ENCODE measurements at places on chromosomes 4 and X.

DNA sequence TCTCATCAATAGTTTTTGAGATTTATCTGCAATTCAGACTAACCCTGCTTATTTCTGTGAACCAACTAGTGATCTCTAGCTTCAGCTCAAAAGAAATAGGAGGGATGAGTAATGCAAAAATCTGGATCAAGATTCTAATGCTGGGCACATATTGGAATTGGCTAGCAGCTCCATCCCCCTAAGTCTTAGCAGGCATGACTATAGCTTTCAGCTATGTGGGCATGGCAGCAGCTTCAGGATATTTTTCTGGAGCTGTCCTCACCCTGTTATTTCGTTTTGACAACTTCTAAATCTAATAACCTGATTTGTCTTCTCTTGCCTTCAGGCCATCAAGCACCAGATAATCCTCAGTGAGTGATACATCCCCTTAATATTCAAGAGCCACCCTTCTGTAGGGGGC, 50.8 kb upstream of the GNPDA2 start:
- DNase-seq = no peak

- no peak for DNase-seq
Observed at GRCh38 chr4:80237992-80238391, 28.5 kb upstream of the FGF5 start.

DNA sequence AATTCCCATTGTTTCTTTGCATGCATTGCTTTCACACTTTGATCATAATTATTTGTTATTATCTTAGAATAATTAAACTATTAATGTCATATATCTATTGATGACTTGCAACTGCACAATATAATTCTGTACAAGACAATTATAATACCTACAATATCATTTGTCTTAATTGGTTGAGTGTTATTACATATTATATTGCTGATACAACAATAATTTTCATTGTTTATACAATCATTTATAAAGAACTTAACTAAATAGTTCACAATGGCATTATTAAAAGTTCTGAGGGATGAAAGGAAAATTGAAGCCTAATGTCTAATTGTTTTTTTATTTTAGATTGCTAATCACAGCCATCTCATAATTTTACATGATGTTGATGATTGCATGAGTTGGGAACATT, 227.6 kb downstream of the GALNTL6 start:
- no peak for DNase-seq

DNA sequence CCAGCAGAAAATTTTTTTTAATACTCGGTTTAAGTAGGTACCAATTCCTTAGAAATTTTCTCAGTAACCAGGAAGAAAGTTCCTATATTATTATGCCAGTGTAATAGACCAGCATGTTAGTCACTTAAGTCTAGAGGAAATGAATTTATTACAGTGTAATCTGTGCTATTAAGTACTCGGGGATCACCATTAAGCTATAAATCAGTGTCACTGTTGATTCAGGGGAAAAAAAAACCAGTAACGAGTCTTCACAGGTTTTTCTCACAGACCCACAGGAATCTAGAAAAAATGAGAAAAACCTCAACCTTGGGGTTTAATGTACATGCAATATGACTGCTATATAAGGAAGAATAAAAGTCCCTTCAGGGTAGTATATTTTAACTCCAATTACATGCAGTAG, 138.3 kb upstream of the IL1RAPL2 start:
- no peak for DNase-seq

DNA sequence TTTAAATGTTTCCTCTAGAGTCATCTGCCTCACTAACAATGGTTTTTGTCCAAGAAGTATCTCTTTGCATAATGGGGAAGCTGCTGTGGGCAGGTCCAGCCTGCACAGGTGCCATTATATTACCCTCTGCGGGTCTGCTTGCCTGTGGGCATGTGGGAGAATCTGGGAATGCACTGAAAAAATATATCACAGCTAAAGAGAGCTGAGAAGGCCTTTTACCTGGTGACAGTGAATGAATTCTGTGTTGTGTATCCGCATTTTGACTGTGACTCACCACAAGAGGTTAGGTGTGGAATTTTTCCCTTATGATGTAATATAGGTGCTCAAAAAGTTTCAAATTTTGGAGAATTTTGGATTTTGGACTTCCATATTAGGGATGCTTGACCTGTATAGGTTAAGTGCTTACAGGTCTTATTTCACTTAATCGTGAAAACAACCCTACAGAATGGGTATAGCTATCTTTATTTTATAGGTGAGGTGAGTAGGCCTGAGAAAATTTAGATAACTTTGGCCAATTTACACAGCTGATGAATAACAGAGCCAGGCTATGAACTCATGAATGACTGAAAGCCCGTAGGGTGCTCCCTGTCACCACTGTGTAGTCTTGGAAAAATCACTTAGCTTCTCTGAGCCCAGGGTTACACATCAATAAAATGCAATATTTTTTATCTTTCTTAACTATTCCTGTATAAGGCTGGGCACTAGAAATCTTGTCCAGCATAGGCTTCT, 198.0 kb upstream of the EPHA5 start:
- DNase-seq = no peak

DNA sequence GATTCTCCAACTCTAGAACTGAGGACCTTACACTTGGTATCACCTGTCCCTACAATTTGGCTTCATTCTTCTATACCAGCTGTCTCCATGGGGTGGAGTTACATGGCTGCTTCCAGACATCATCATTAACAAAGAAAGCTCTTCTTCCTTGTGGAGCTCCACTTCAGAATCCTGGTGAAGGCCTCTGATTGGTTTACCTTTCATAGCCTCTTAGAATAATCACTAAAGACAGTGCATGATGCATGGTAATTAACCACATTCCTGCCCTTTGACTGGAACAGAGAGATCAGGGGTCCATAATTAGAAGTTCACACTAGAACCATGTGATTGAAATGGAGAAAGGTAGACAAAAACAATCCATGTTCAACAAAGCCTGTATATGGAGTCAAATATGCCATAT, 112.6 kb upstream of the ZNF827 start:
- DNase-seq = no peak

DNA sequence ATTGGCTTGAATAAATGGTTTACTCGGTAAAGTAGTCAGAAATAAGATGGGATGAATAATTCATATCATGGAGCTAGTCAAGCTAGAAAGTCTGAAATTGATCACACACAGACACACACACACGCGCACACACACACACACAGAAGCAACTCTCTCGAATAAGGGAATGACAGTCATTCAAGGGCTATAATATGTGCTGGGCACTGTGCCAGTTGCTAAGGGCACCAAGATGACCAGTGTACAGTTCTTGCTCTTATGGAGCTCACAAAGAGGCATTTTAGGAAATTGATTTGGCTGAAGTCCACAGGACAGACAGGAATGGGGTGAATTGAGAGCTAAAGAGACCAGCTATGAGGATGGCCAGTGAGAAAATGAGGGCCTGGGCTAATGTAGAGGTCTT, 34.2 kb upstream of the SH3D19 start:
- DNase-seq = no peak

GRCh38 chrX:39845233-39845632, 252.5 kb downstream of the BCOR start:
- DNase-seq = no peak

GRCh38 chr4:135365065-135365464, 1163.5 kb upstream of the PABPC4L start:
- no peak for DNase-seq

- no peak for DNase-seq
Observed at GRCh38 chrX:9362363-9362928, 102.4 kb upstream of the TBL1X start.

- no peak for DNase-seq
Observed at GRCh38 chr4:187065396-187065795, 341.7 kb upstream of the FAT1 start.

- peak; percentile 2 for DNase-seq
Observed at GRCh38 chr4:139735381-139736273, 70.0 kb downstream of the MGST2 start.

GRCh38 chrX:54495814-54496516, at the start of gene FGD1:
Gene FGD1 (minus strand): TSS chrX:54496234. CDS start chrX:54495432, 802 bp downstream.
- DNase-seq = peak; percentile 30

DNA sequence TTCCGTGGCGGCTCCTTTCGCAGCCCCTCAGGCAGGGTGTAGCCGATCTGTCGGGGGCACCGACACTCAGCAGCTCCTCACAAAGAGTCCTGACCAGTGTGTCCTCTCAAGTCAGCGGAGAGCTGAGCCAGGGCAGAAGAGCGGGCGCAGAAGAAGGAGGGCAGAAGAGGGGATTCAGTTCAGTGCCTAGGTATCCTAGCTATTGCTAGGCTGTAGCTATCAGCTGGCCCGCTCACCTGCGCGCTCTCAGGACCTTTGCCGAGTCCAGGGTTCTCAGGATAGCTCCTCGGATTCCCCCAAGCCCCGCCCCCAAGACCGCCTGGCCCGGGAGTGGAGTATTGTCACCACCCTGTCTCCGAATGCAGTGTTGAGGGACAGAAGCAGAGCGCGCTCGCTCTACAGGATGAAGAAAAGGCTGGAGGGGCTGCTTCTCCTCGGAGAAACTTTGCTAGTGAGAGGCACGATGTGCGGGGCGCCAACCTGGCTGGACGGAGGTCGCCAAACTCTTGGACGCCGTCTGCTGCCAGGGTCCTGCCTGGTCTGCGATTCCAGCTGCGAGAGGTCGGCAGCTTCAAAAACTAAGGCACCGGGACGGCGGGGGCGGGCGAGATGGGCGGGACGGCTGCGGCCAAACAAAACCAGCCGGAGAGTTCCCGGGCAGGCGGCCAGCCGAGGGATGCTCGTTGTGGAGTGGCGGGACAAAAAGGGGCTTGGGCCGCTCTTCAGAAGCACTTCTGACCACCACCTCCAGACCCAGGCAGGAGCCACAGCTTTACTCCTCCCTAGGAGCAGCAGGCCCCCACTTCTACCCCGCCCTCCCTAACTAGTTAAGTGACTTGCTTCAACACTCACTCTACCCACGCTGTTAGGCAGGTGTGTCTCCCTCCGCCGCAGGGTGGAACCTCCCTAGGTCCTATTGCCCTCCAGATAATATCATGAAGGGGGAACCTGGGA, at the start of gene XKRX:
Gene XKRX, minus strand, starts transcription at position 258 of the 954 bp plus-strand sequence. CDS start 613 bp downstream, outside the sequence.
- peak; percentile 6 for DNase-seq

- no peak for DNase-seq
Observed at GRCh38 chr4:123412091-123412505, 15.5 kb downstream of the SPRY1 start.

GRCh38 chr4:73181231-73181630, 77.4 kb downstream of the ANKRD17 start:
- no peak for DNase-seq

DNA sequence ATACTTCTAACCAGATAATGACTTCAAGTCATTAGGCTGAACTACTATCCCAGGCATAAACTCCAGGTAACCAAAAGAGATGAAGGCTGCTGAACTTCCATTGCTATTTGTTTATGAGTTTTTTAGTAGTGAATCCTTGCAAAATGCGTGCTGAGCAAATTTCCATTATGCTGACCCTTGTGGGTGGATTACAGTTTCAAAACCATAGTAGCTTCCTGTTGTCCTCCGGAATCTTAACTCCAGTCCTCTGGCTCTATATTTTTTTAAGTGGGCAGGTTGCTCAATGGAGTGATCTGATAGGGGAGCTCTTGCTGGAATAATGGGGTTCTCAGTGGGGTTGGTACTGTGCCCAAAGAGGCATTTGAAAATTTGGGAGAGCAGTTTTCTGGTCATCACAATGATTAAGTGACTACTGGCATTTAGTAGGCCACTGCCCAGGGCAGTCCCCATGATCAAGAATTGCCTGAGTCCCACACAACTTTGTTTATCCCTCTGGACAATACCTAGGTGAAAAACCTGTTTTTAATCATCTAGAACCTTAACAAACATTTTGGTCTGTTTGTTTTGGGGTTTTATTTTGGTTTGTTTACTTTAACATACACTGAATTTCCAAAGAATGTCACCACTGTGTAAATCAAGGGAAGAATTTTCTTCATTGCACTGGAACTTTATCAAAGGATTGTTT, 302.3 kb upstream of the GATB start:
- DNase-seq = no peak

DNA sequence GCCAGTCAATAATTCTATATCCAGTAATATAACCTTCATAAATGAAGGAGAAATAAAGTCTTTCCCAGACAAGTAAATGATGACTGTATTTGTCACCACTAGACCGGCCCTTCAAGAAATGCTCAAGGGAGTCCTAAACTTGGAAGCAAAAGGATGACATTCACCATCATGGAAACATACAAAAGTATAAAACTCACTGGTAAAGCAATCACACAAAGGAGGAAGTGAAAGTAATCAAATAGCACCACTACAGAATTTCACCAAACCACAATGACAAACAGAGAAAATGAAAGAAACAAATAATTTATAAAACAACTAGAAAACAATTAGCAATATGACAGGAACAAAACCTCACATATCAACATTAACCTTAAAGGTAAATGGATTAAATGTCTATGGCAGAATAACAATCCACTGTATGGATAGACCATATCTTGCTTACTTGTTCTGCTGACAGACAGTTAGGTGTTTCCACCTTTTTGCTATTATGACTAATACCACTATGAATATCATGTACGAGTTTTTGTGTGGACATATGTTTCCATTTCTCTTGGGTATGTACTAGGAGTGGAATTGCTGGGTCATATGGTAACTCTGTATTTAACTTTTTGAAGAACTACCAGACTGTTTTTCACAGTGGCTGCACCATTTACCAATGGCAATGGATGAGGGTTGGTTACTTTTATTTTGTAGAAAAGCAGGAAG, 44.9 kb downstream of the NAT8L start:
- no peak for DNase-seq

- DNase-seq = no peak
Observed at GRCh38 chr4:116362583-116362982, 722.8 kb downstream of the TRAM1L1 start.

GRCh38 chrX:19382555-19383145, 38.9 kb downstream of the PDHA1 start:
- DNase-seq = no peak

DNA sequence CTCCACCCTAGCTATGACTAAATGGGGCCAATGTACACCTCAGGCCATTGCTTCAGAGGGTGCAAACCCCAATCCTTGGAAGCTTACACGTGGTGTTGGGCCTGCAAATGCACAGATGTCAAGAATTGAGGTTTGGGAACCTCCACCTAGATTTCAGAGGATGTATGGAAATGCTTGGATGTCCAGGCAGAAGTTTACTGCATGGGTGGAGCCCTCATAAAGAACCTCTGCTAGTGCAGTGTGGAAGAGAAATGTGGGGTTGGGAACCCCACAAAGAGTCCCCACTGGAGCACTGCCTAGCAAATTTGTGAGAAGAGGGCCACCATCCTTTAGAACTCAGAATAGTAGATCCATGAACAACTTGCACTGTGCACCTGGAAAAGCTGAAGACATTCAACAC, 284.1 kb downstream of the ANTXR2 start:
- DNase-seq = no peak

- DNase-seq = no peak
Observed at GRCh38 chr4:87506974-87507701, 22.0 kb downstream of the SPARCL1 start.

- no peak for DNase-seq
Observed at GRCh38 chr4:98625399-98625798, 33.0 kb downstream of the TSPAN5 start.

- DNase-seq = no peak
Observed at GRCh38 chrX:13761606-13762414, 27.3 kb downstream of the OFD1 start.
